ENCODE measurements at places on chromosomes 13 and 19.
A peak's percentile ranks its signal among the peaks of the same experiment; 100 is the strongest.

DNA sequence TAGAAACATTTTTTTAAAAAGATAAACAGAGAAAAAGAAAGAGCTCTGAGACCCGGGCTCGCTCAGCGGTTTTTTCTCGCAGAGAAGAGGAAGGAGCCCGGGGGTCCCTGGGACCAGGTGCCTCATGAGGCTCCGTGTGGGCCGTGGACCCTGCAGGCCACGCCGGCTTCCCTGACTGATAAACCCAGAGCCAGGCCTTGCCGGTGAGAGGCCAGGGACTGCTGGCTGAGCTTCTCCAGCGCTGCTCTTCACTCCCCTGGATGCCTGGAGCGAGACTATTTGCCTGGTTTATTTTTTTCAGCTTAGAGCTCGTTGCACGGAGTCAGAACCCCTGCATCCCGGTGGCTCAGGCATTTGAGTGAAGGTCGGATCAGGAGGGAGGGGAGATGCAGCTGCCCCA, 53.4 kb upstream of the F7 start:
- no peak for DNase-seq

DNA sequence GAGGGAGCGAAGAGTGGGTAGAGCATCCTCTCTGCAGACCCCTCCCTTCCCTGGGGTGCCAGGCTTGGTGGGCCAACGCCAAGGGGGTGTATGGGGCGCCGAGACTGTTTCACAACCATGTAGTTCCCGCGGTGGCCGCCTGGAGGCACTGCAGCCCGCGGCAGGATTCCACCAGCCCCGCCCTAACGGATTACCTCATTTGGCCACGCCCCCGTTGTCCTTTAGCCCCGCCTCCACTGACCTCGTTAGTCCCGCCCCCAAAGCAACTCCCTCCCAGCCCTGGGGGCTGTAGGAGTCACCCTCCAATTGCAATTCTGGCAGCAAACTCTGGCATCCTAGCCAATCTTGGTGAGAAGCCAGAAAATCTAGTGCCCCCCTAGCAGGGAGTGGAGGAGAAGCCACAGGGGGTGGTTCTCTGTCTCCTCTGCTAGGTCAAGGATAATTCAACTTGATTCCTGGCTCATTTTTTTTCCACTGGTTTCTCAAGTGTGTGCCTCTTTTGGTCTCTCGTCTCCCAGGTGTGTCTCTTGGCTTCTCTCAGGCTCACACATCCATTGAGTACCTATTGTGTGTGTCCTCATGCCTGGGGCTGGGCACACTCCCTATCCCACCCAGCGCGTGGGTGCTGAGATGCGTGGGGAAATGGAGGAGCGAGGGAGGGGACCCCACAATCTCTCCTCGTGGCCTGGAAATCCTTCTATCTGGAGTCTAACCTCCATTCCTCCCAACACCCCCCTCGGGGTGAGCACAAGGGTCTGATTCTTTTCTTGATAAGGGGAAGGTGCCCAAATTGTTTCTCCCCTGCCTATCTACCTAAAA, 2.0 kb downstream of the OLFM2 start:
- DNase-seq: peak; percentile 70

GRCh38 chr19:47447470-47448359, 24.0 kb downstream of the SLC8A2 start:
- DNase-seq: peak; percentile 55

GRCh38 chr19:48600679-48601417, 5.7 kb upstream of the SPACA4 start:
- no peak for DNase-seq

DNA sequence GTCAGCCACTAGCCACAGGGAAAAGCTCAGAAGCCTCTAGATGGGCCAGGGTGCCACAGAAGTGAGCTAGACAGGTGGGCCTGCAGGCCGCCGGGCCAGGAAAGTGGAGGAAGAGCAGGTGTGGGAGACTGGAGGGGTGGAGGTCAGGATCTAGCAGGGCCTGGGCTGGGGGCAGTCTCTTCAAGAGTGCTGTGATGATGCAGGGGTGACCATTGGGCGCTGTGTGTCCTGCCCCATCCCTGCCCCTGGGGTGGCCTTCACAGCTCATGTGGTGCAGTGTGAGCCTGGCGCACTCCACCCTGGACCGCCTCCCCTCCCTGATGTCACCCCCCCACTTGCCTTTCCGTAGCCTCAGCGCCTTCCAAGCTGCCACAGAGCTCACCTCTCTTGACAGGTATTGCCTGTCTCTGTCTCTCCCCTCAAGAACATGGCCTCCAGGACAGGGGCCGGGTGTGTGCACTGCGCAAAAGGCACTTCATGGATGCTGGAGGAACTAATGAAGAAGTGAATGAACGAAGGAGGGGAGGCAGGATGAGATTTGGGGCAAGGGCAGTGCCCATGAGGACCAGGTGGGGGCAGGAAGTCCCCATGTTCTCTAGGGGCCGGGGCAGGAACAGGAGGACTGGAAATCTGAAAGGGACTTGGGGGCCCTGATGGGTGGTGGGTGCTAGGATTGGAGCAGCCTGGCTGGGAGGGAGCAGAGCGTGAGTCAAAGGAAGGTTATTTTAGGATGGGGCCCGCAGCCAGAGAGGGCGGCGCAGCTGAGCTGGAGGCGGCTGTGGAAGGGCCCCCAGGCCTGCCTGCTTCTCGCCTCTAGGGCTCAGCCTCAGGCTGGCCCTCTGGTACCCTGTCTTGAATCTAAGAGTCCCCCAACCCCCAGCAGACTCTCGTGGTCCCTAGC, 6.6 kb downstream of the SSBP4 start:
- DNase-seq: no peak

- DNase-seq: no peak
These were observed 8.6 kb downstream of the CLN5 start for GRCh38 chr13:77000475-77000874.

GRCh38 chr19:12202250-12202649, 39.4 kb downstream of the ZNF136 start:
- peak; percentile 4 for DNase-seq

- no peak for DNase-seq
These were observed 62.0 kb upstream of the EDNRB start for GRCh38 chr13:77980592-77980991.
